Naive thymus-derived CD8-positive, alpha-beta T cell (primary cell): ENCODE measurements at places on chromosomes 12 and 14.

- H3K4me3 ChIP-seq = no peak overlapping the region
- no peaks in the 10 kb centered on the region for H3K27me3 ChIP-seq
- no peak for DNase-seq
- H3K4me1 ChIP-seq = no peaks in the 10 kb centered on the region
- H3K36me3 ChIP-seq = no peaks in the 10 kb centered on the region
These were observed 1051.3 kb downstream of the VRK1 start for GRCh38 chr14:97848317-97848980.

DNA sequence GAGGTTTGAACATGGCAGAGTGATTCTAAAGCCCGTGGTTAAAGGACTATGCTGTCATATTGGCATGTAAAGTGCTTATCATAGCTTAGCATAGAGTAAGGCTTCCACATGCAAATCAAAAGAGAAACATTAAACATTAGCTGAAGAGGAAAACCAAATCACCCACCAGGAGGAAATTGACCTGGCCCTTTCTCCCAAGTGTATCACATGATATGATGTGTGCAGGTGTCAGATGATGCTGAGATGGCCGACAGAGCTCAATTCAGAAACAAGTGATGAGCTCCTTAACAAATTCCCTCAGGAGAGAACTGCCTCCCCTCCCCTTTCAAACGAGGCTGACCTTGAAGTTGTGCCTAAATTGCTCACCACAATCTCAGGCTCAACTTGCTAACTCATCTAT lies 217.1 kb upstream of the BTG1 start:
- peak overlapping the region; percentile 95 for H3K27ac ChIP-seq
- peaks cover 76% of the 10 kb centered on the region for H3K4me1 ChIP-seq
- DNase-seq = peak; percentile 29
- peaks cover 6% of the 10 kb centered on the region for H3K36me3 ChIP-seq
- H3K27me3 ChIP-seq = no peaks in the 10 kb centered on the region

DNA sequence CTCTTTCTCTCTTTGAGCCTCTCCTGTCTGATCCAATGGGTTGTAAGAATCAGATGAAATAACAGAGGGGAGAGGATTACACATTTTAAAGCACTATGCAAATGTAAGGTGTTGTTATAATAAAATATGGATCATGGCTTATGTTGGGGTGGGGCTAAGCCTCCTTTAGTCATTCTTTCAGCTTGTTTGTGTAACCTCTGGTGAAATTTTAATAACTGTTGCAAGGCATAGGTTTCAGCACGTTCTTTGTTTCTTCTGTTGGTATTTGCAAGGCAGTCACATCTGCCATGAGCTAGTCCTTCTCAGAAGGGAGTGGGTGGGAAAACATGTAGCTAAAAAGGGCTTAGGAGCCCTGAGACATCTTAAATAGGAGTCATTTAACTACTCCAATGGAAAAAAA lies 74.8 kb upstream of the FRMD6 start:
- peaks cover 52% of the 10 kb centered on the region for H3K27me3 ChIP-seq
- peaks cover 3% of the 10 kb centered on the region for H3K4me1 ChIP-seq
- H3K27ac ChIP-seq = no peak overlapping the region
- H3K4me3 ChIP-seq = no peak overlapping the region

DNA sequence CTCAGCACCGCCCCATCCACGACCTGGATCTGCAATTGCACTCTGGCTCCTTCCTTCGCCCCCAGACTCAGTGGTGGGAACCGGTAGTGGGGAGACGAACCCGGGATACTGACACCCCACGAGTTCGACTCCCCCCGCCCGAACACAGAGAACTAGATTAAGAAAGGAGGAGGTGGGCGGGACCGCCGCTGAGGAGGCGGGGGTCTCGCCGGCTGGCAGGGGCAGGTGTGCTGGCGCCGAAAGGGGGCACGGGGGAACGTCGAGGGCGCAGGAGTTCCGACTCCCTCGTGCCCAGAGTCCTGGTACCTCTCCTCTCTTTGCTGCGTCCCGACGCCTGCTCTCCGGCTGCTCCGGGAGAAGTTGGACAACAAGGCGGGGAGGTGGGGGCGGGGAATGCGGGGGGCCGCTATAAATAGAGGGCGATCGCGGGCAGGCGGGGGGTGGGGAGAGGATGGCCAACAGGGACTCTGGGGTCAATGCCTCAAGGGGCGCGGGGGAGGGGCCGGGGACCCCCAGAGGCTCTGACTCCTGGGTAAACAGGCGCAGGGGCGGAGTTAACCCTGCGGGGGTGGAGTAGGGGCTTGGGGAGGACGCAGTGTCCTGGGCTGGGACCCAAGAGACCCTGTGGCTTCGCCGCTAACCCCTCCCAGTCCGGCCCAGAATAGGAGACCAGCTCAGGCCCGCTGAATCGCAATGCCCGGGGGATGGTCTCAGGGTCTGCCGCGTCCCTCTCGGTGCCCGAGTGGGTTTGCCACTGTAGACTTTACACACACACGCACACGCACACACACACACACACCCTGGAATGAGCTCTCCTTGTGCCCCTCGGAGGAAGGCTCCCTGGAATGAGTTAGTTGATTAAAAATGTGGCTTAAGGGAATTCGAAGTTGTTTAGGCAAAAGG lies 761 bp upstream of the NDRG2 start:
- H3K36me3 ChIP-seq = peaks cover 14% of the 10 kb centered on the region
- H3K27ac ChIP-seq = peak overlapping the region; percentile 89
- peak; percentile 10 for DNase-seq
- no peaks in the 10 kb centered on the region for H3K27me3 ChIP-seq
- H3K4me1 ChIP-seq = peaks cover 24% of the 10 kb centered on the region

DNA sequence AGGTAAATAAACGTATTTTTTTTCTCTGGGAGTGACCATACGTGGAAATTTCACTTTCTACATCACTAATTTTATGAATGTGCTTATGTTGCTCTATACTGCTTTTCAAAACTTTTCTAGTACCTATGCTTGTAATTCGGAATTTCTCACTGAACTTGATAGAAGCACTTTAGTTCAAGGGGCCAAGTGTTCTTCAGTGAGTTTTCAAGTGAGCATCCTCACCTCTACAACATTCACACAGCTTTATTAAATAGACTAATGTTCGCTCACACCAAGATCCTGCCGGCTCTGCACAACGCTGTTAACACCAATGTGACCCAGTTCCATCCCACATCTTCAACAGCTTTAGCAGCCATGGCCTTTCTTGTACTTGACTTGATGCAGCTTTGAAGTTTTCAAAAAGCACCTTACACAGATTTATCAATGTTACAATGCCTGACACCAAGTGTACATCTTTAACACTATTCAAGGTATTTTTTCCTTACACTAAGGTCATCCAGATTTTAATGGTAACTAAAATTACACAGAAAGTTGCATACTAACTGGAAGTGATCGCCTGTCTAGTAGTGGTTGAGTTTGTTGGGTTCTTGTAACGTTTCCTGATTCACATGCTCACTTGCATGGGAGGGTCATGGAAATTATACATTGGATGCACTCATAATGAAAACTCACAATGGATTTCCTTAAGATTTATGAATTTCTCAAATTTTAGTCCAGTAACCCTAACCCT lies 4.5 kb downstream of the UBC start:
- H3K36me3 ChIP-seq = peaks cover 21% of the 10 kb centered on the region
- H3K4me3 ChIP-seq = no peak overlapping the region
- H3K27ac ChIP-seq = no peak overlapping the region
- peaks cover 53% of the 10 kb centered on the region for H3K4me1 ChIP-seq
- H3K27me3 ChIP-seq = no peaks in the 10 kb centered on the region
